NCI-H526 treated with DMSO at 0.1 percent for 48 hours (cell line): ENCODE measurements at places on chromosomes 1 and 21.

GRCh38 chr1:235060607-235061470 lies 67.8 kb downstream of the TOMM20 start:
- DNase-seq = peak; percentile 71

DNA sequence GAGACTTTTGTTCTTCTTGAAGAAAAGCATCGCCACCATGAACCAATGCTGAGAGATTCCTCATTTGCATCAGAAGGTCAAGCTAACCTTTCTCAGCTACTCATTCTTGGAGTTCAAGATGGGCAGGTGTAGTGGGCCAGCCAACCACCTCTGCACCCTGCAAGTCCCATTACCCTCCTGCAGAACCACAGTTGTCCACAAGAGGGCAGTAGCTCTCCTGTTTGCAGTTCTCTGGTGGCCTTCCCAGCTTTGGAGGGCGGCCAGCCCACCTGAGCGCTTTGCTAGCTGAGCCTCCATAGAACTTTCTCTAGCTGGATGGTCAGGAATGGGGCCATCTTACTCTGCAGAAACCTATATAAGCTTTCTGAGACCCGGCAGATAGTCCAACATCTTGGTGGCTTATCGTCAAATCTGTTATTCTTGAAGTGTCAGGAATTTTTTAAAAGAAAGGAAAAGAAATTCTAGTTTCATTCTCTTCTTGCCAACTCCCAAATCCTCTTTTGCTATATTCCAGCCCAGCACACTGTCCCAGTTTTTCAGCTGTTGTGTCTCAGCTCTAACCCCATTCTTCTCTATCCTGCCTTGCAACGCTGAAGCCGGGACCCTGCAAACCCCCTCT lies 11.0 kb upstream of the LMX1A start:
- DNase-seq = peak; percentile 70

DNA sequence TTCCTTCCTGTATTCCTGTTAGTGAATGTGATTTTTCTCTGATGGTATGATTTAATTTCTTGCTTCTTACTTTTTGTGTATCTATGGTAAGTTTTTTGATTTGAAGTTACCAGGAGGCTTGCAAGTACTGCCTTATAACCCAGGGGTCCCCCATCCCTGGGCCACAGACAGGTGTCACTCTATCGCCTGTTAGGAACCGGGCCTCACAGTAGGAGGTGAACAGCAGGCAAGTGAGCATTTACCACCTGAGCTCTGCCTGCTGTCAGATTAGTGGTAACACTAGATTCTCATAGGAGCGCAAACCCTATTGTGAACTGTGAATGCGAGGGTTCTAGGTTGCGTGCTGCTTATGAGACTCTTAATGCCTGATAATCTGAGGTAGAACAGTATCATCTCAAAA lies 143.3 kb downstream of the RPS6KC1 start:
- DNase-seq = no peak

DNA sequence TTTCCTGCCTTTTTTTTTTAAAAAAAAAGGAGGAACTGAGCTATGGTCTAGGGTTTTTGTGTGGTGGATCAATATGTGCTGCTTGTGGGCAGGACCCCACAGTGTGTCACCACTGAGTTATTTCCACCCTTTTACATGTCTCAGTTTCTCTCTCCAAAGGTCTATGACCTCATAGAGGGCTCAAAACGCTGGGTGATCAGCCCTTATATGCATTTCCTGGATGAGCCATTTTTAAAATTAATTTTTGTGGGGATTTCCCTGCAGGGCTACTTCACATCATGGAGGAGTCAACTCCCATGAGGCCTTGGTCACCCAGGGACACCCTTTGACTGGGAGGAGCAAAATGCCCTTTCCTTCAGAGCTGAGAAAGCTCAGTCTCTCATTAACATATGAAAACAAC lies 20.7 kb upstream of the HAO2 start:
- peak; percentile 40 for DNase-seq

DNA sequence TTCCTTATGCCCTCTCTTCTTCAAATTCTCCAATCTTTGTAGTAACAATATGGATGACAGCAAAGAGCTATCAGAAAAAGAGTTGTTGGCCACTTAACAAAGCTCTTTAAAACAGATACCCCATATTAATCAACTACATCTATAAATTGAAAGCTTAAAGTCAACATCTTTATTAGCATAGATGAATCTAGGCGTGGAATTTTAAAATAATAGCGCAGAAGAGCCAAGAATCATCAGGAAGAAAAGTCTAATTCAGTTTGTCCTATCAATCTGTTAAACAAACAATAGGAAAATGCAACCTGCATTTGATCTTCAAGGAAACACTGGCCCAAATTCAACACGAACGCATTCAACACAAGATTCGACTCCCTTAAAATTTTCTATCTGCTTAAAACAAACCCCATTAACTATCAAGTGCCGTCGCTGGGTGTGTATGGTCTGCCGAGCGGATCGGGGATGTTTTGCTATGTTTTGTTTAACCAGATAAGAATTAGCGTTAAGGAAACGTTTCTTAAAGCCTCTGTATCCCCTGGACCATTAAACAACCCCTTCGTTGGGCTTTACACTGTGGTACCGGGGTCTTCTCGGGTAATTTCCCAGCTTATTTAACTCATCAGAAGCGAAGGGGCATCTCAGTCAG lies 1.0 kb downstream of the LYST start:
- DNase-seq = no peak

- DNase-seq = no peak
Measured at GRCh38 chr1:241235256-241235897, 121.6 kb downstream of the RGS7 start.

- no peak for DNase-seq
Measured at GRCh38 chr21:42595283-42596187, 57.9 kb upstream of the PDE9A start.

DNA sequence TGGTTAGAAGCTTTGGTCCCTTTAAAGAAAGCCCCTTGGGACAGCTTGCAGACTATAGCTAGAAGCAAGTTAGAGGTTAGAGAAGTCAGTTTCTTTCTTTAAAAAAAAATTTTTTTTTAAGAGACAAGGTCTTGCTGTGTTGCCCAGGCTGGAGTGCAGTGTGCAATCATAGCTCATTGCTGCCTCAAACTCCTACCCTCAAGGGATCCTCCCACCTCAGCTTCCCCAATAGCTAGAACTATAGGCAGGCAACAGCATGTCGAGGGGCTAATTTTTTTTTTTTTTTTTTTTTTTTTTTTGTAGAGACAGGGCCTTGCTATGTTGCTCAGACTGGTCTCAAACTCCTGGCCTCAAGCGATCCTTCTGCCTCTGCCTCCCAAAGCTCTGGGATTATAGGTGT lies 44.2 kb upstream of the ZNF326 start:
- no peak for DNase-seq

DNA sequence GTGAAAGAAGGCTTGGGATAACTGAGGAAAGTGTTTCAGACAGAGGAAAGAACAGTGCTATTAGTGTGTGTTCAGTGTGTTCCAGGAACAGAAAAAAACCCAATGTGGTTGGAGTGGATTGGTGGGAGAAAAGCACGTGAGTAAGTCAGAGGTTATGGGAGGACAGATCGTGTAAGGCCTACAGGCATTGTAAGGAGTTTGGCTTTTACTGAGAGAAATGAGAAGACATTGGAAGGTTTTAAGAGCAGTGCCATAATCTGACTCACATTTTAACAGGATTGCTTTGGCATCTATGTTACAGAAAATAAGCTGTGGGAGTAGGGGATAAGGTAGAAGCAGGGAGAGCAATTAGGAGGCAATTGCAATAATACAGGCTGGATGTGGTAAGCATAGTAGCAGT lies 4.8 kb downstream of the ARPC5 start:
- no peak for DNase-seq

DNA sequence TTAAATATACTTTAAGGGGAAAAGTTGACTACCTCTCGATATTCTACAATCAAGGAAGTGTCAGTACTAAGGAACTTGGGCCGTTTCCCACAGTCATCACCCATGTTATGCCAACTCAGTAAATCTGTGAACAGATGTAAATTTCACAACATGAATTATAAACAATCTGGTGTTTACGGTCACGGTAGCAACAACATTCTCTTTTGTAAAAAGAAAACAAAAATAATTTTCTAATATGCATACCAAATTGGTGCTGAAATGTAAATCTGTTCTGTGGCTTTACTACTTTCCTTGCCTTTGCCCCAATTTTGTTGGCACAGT lies 1.2 kb downstream of the SH3GLB1 start:
- no peak for DNase-seq

GRCh38 chr1:162502928-162503327 lies 5.3 kb downstream of the UHMK1 start:
- no peak for DNase-seq

- no peak for DNase-seq
Measured at GRCh38 chr1:55635856-55636255, 420.7 kb upstream of the USP24 start.

DNA sequence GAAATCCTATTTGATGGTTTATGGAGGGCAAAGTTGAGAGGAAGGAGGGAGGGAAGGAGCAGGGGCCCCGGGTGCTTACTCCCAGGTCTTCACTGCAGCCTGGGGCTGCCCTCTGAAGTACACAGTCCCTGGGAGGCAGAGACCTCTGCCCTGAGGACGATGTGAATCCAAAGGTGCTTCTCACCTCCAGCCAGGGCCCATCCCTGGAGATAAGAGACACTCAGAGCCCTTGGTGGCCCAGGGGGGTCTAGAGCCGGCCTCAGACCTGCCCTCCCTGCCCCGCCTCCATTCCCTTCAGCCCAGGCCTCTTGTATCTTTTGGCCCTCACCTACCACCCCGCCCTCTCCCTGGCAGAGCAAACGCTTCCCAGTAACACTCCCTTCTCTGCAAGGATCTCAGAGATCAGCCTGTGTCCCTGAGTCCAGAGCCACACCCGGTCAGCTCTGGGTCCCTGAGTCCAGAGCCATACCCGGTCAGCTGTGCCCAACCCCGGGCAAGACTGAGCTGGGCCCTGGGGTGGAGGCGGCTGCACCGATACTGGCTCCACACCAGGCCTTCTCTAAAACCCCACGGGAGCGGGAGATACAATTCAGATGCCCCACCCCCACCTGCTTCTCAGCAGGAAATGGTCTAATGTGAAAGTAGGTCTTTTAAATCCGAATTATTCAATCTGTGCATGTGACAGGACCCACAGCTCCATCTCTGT lies 3.6 kb upstream of the GNB1 start:
- DNase-seq = no peak

- no peak for DNase-seq
Measured at GRCh38 chr1:223006917-223007648, 136.0 kb downstream of the TLR5 start.

GRCh38 chr21:27487676-27488075 lies 520.8 kb upstream of the ADAMTS5 start:
- no peak for DNase-seq

GRCh38 chr1:45473302-45473701 lies 17.7 kb downstream of the TESK2 start:
- no peak for DNase-seq
